ENCODE measurements at places on chromosomes 2 and 18.

DNA sequence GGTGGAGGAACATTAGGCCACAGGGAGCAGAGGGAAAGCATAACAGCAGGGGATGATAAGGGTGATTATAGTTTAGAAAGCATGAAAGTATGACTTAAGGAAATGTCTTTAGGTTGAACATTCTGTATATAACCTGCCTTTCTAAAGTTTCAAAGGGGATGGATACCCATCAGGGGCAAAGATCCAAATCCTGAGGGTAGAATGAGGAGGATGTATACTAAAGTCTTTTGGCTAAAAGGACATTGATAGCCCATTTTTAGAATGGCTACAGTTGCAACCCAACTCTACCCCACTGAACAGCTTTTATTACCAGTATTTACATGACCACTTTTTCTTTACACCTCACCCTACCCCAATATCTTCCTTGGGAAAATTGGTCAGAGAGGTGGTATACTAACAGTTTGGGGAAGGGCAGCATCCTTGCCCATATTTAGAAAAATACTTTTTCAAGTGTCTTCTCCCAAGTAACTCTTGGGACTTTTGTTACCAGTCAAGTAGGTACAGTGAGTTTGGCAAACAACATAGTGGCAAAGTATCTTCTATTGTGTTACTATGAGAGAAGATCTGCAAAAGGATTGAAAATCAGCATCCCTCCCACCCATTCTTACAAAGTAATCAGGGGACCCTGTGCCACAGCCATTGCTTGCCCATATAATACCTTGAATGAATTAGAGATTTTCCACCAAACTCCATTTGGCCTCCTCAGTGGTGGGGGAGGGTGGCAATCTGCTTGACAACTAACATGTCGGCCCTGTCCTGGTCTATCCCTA lies 8.3 kb downstream of the MAT2A start:
- DNase-seq, result no peak

DNA sequence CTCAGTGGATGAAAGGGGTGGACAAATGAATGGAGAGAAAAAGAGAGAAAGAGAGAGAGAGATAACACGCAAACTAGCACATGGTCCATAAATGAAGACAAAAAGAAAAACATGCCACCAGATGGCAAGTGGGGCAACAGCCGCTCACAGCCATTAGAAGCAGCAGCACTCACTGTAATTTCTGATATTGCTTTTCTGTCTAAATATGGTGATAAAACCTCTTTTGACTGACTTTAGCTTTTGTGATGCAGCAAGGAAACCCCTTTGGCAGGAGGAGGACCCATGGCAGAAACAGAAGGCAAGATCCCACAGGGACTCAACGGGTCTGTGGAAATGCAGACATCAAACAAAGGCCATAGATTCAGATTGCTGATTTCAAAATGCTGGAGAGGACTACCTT lies 88.0 kb upstream of the CDH20 start:
- no peak for DNase-seq

- no peak for DNase-seq
Observed at GRCh38 chr2:85952196-85952734, 63.5 kb upstream of the ST3GAL5 start.

- DNase-seq, result no peak
Observed at GRCh38 chr18:24734058-24734457, 273.6 kb downstream of the HRH4 start.

DNA sequence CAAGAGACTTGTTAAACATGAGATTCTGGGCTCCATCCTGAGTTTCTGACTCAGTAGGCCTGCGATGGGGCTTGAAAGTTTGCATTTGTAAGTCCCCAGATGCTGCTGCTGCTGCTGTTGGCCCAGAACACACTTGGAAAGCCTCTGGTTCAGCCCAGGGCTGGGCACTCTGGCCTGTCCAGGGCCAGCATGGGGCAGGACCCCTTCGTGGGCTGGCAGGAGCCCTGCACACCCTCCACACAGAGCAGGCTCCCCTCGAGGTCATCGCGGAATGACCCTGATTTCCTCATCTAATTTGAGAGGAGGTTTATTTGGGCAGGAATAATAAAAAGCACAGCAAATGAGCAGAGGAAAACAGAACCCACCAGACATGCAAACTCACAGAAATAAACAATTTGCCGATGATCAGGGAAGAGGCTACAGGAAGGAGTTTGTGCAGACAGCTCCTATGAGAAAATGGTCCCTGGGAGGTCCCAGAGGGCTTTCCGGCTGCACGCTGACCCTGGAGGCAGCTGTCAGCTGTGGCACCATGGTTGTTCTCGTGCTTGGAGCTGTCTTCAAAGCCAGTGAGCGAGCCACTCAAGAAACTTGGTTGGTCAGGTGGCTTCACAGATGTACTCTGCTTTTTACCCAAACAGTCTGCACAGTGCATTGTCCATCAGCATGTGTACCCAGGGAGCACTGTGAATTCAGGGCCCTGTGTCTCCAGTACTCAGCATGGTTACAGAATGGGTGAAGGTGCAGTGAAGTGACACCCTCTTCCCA lies 119.3 kb downstream of the GLI2 start:
- DNase-seq, result no peak

DNA sequence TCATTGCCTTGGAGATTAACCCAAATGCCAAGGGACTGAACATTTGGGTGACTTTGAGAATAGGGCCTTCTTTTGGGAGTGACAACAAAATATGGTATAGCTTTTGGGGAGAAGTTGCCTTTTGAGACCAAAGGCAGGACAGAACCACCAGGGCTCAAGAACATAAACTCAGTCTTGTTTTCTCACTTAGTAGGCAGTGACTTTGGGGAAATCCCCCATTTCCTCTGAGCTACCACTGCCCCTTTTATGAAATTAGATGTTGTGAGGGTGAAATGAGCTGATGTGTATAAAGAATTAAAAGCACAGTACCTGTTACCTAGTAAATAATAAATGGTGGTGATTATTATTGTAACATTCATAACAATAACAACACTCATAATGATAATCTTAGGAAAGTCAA lies 36.5 kb downstream of the GPD2 start:
- no peak for DNase-seq

GRCh38 chr2:28480403-28481049 lies 15.3 kb upstream of the PLB1 start:
- DNase-seq, result no peak

- DNase-seq, result no peak
Observed at GRCh38 chr2:152396051-152396511, 61.1 kb downstream of the FMNL2 start.

DNA sequence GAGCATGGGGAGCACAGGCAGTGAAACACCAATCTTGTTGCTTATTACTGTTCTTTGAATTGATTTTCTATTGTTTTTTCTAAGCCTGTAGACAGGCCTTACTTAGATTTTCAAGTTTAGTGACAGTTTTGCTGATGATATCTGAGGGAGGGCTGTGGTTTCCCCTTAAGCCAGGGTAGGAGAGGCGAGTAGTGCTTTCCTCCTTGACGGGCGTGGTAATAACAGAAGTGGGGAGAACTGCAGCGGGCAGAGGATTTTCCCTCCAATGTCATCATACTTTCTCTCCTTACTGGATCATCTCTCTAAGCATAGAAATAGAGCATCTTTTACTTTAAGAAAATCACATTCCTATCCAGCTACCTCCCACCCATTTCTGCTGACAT lies 314.4 kb downstream of the ALK start:
- DNase-seq, result no peak

GRCh38 chr2:226552571-226553285 lies 246.9 kb downstream of the IRS1 start:
- DNase-seq, result no peak

DNA sequence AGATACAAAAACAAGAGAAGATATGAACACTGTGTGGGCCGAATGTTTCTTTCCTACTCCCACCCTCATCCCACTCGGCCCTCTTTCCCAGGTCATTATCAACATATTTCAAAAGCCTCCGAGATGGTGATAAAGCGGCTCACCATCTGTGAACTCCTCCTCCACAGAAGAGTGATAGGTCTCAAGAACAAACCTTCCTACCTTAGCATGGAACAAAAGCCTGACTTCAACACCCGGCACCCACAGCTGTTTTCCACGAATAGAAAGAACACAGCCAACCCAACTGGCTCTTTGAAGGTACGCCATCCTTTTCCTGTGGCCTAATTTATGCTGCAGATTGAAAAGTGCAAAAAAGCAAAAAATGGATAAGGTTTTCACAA lies 28.8 kb downstream of the BCL2 start:
- no peak for DNase-seq

GRCh38 chr2:102262216-102263129 lies 48.9 kb upstream of the IL1RL1 start:
- no peak for DNase-seq

DNA sequence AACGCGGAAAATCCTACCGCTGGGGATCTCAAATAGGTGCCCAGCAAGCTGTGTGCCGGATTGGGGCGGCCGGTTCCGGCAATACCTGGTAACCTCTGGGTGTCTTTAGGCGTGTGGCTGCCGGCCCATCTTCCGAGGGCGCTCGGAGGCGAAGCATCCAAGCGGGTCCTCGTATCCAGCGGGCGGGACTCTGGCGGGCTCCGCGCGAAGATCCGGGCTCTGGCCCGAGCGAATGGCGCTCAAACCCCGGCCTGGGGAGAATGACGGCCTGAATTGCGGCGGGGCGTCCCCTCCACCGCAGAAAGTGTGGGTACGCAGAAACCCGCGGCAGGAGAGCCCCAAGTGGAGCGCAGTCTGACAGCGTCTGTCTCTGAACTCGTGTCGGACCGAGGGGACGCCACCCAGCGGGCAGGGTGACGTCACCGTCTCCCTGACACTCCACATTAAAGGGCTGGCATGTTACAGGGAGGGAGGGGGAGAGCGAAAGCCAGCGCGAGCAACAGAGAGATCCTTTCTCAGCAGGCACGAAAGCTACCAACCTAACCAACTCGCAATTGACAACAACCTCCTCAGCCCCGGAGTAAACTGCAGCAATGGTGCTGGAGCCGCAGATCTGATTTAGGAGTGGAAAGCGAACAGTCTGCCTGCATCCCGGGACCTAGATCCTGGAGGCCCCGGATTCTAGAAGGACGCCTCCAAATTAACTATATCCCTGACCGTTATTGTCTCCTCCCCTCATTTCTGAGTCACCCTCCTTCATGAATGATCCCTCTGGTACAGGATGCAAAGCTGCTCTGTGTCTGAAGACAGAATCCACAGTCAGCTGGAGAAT lies at the start of gene SKOR2:
Gene SKOR2, minus strand, starts transcription at position 372 of the 832 bp plus-strand sequence. CDS start 2,477 bp downstream, outside the sequence.
- no peak for DNase-seq

Data from NCI-H2029 treated with DMSO at 0.1 percent for 48 hours (cell line).